Right atrium auricular region (tissue), 2 donors: ENCODE measurements at places on chromosomes 5 and 9. TPM values are rescaled to one million over a fixed set of nuclear protein-coding genes. Genes with fewer than 3 reads are reported as not detected.

GRCh38 chr5:142772446-142773293, 2.5 kb downstream of the ARHGAP26 start:
- no peak for DNase-seq

Gene RELL2
- 0.41 TPM for total RNA-seq

- no peak for DNase-seq
Observed at GRCh38 chr9:37242089-37242488, 121.7 kb downstream of the ZCCHC7 start.

DNA sequence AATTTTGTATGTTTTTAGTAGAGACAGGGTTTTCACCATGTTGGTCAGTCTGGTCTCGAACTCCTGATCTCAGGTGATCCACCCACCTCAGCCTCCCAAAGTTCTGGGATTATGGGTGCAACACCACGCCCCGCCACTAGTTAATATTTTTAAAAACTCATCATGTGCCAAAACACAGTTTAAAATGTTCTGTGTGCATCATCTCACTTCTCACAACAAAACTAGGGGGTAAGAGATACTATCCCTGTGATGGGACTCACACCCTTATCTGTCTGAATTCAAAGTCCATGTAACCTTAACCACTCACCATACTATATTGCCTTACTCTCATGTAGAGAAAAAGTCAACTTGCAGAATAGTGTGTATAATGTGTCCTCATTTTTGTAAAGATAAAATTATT, 2.6 kb downstream of the PKD2L2 start:
- DNase-seq, result no peak

- DNase-seq, result no peak
Observed at GRCh38 chr5:94689908-94690307, 71.4 kb downstream of the SLF1 start.

DNA sequence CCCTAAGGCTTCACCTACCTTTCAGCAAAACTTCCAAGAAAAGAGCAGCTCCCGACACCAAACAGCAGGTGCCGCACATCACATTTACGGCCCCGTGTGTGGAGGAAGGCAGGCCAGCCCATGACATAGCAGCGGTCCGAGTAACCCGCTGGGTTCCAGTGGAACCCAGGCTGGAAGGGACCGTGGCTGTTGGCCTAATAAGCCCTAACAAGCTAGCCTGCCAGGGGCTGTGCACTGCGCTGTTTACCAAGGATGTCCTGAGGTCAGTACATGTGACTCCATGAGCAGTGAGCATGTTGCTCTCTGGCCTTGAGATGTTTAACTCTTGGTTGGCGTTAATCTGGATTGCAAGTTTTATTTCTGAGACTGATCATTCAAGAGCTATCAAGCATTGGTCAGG, 131.5 kb downstream of the FSTL4 start:
- DNase-seq, result no peak

- DNase-seq, result no peak
Observed at GRCh38 chr9:135705376-135705775, 3.4 kb downstream of the KCNT1 start.

Gene COL5A1
- 22.0 TPM for total RNA-seq

Gene WDR5
- total RNA-seq, result 14.1 TPM

DNA sequence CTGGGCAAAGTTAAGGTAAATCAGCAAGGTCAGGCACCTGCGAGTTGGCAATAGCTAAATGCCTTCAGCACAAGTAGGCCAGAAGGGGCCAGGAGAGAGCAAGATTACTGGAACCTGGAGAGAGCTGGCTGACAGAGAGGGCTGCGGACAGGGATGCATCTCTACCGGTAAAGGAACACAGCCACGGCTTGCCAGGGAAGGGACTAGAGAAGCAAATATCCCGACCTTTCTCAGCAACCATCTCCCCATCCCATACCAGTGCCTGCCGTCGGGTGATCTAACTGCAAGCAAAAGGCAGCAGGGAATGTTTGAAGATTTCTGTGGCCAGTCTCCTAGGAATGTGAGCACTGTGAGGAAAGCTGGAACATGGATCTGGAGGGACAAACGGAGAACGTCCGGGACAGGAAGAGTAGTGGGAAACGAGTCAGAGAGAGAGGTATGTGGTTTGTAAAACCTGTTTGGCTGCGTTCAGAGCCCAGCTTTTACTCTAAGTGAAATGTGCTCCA, 15.9 kb upstream of the ABLIM3 start:
- no peak for DNase-seq

GRCh38 chr9:84075004-84075403, 94.4 kb downstream of the RMI1 start:
- no peak for DNase-seq

Gene NUP214
- total RNA-seq, result 31.6 TPM

DNA sequence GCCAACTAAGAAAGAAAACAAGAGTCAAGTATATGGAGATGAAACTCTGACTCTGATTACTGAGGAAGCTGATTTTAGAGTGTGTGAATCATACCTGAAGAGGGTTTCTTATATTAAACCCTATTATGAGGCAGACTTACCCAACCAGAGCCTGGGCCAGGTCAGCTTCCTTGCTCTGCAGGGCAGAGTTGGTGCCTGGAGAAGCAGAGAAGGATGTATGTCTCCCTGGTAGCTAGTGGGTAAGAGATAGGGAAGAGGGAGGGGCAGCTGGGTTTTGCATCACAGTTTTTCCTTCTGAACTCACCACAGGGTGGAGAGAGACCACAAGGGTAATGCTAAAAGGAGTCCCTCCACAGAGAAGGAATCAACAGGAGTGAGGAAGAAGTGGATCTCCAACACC, 104.1 kb downstream of the CMYA5 start:
- DNase-seq, result no peak
